ENCODE measurements at places on chromosomes 7 and 10. TPM values are rescaled to one million over a fixed set of nuclear protein-coding genes. Genes with fewer than 3 reads are reported as not detected.

DGKI gene
- total RNA-seq = 23.3 TPM

KEL gene
- total RNA-seq = not detected

SDK1 gene
- total RNA-seq = under 0.01 TPM

DNA sequence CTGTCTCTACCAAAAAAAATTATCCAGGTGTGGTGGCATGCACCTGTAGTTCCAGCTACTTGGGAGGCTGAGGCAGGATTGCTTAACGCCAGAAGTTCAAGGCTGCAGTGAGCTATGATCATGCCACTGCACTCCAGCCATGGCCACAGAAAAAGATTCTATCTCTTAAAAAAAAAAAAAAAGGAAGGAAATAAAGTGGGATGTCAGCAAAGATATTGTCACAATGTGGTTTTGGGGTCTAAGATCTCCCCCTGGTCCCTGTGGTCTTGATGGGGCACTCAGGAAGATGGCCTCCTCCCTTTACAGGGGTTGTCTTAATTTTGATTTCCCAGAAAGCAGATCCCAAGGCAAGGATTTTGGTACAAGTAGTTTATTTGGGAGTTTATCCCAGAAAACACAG lies 7.4 kb upstream of the KAZALD1 start:
- DNase-seq = no peak

DNA sequence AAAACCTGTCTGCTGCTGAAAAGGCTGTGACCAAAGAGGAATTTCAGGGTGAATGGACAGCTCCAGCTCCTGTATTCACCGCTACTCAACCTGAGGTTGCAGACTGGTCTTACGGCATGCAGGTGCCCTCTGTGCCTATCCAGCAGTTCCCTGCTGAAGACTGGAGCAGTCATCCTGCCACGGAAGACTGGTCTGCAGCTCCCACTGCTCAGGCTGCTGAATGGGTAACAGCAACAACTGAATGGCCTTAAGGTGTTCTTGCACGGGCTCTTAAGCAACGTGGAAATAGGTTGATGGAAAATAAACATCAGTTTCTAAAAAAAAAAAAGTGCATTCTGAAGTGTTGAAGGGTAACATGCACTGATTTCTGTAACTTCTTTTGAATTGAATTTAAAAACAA lies 82.3 kb downstream of the DAGLB start:
- no peak for DNase-seq

- peak; percentile 94 for DNase-seq
These were observed 9.9 kb downstream of the ZNF511 start for GRCh38 chr10:133318494-133319127.

Measured in osteoblast (primary cell).